ENCODE measurements at places on chromosomes 3 and 15.
A peak's percentile ranks its signal among the peaks of the same experiment; 100 is the strongest.

- DNase-seq = no peak
These were observed 5.8 kb downstream of the PLXNB1 start for GRCh38 chr3:48423883-48424695.

GRCh38 chr3:191339316-191339917 lies 9.1 kb upstream of the UTS2B start:
- DNase-seq = no peak

- peak; percentile 49 for DNase-seq
These were observed at the start of gene PLCD1 for GRCh38 chr3:38029400-38030125. PLCD1 (minus strand) TSS chr3:38029642; CDS start chr3:38029539, 103 bp downstream.

DNA sequence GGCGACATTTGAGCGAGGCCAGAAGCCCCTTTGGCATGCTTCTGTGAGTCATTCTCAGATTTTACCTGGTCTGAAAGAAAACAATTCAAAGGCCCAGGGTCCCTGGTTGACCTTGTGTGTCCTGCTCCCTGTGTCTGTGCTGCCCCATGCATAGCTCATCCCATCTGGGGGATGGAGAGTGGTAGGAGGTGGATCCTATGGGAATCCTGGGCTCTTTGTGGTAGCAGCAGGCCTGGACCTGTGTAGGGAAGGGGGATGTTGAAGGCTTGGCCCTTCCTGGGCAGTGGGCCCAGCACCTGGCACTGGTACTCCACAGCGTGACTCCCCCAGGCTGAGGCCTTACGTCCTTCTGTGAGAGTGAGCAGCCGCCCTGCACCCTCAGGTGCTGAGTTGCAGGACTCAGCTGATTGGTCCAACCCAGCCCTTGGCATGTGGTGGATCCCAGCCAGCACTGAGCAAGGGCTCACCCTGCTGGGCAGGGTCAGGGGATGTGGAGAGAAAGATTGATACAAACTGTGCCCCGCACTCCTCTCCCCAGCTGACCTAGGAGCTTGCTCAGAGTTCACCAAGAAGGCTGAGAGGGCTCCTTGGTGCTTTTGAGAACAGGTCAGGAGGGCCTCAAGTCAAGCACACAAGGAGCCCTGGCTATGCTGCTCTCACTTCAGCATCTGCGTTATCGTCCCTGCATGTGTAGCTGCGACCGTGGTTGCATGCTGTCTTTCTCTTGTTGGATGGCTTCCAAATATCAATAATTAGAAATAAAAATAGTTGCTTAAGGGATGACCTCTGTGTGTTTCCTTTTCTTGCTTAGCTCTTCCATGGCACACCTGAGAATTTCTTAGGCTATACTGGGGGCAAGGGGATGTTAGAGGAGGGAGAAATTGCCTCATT lies 21.4 kb upstream of the JMJD7 start:
- no peak for DNase-seq

GRCh38 chr3:4107430-4107829 lies 195.7 kb upstream of the SETMAR start:
- DNase-seq = no peak

DNA sequence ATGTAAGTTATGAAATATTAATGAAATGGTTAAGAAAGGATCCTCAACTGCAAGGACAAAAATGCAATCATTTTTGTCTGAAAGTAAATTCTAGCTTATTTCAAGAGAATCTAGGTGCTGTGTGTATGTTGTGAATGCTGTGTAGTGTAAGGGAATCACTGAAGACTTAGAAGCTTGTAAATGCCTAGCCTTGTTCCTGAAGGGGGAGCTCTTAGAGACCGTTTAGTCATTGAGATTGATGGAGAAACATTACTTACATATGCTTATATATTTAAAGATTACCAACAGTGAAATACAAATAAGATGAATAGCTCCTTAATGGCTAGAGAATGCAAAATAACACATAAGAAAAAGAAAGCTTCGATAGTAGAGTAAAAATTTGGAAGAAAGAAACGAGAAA lies 67.9 kb downstream of the CNTN4 start:
- DNase-seq = no peak

DNA sequence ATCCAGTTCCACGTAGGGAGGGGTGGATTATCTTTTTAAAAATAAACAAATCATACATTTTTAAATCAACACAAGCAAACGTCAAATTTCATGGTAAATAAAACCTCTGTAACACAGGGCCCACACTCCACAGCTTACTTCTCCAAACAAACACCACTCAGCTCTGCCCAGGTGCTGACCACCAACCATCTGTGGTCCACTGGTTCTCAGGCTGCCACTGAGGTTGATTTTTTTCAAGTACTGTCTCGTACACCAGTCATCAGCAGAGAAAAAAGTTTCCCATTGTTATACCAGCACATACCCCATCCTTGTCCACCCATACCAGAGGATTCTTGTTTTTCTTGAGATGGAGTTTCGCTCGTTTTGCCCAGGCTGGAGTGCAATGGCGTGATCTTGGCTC lies 32.4 kb downstream of the CHSY1 start:
- no peak for DNase-seq

DNA sequence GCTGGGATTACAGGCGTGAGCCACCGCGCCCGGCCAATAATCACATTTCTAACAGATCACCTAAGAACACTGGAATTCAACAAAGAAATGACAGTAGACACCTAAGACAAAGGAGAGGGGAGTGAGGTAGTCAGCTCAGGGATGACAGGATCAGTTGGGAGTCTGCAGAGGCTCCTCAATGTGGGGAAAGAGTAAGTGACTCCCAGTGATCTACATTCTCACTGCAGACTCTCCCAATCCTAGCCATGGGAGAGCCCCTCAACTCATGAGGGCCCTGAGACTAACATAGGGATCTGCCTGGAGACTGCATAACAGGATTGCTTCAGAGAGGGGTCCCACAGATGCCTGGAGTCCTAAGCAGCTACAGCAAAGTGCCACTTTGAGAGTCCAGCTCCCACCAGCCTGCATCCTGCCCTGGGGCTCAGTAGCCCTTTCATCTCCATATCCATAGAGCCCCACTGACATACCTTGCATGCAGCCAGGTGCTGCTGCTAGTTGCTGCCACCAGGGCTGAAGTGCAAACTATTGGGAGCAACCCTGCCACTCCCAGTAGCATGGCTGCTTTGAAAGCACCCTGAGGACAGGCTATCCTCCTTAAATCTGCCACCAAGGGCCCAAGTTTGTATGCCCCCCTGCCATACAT lies 21.8 kb upstream of the PFN2 start:
- DNase-seq = no peak

DNA sequence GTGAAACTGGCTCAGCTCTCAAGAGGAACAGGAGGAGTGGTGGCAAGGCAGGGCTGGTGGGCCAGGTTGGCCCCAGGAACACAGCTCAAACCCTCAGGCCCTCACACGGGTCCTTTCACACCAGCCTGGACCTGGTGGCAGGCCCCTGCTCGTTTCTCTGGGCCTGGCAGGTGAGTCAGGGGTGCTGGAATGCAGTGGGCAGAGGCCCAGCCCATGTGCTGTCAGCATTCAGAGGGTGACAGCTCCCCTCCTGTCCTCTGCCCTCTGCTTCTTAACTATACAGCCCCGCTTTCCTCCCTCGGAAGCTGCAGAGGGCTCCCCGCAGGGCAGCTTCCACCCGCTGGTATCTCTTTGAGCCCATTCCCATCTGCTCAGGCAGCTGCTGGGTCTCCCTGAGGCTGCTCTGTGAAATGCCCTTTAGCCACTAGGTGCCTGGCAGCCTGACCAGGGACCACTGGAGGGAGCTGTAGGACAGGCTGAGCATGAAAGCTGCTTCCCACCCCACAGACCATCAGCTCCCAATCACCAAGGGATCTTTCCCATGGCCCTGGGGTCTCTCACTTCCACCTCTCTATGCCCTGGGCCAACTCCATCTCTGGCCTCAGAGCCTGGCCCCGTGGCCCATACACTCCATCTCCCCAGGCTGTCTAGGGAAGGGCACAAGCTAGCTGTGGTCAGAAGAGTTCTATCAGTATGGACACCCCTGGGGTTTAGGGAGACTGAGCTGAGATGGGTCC lies 24.8 kb downstream of the SHF start:
- DNase-seq = peak; percentile 44

- DNase-seq = no peak
These were observed 40.9 kb downstream of the C2CD4A start for GRCh38 chr15:62107571-62108121.

- no peak for DNase-seq
These were observed 51.0 kb upstream of the SLCO2A1 start for GRCh38 chr3:134080761-134081160.

DNA sequence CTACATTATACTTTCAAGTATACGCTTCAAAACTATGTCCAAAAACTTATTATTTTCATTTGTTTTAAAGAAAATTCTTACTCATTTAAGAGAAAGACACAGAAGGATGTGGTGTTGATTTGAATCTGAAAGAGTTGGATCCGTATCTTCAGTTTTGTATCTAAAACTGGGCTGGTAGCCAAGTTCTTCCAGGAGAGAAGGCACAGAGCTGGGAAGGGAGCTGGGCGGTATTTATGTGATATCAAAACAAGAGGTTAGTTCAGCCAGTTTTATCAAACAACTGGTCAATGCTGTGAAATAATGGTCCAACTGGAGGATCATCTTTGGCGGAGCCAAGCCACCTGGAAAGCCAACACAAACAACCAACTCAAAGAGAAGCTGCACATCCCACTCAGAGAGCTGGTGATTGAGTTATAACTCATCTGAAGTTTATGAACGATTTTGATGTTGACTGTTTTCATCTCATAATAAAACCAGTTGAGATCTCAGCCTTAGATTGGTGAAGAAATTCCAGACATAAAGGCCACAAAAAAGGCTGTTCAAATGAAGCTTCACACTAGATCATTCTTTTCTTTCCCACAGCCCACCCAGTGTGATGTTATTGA lies 489.6 kb upstream of the RASGRP1 start:
- no peak for DNase-seq

DNA sequence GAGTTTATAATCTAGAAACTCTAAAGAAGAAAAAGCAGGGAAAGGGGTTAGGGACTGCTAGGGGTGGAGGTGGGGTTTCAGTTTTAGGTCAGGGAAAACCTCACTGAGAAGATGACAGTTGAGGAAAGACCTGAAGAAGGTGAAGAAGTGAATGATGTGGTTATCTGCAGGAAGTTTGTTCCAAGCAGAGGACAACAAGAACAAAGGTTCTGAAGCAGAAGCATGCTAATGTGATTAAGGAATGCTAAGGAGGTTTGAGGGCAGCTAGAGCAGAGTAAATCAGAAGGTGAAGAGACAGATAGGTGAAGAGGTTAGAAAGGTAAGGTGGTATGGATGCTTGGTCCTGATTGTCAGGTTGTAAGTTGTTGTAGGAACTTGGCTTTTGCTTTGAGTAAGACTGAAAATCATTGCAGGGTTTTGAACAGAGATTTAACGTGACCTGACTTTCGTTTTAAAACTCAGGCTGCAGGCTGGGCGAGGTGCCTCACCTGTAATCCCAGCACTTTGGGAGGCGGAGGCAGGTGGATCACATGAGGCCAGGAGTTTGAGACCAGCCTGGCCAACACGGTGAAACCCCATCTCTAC lies 8.6 kb downstream of the OXSR1 start:
- peak; percentile 11 for DNase-seq

DNA sequence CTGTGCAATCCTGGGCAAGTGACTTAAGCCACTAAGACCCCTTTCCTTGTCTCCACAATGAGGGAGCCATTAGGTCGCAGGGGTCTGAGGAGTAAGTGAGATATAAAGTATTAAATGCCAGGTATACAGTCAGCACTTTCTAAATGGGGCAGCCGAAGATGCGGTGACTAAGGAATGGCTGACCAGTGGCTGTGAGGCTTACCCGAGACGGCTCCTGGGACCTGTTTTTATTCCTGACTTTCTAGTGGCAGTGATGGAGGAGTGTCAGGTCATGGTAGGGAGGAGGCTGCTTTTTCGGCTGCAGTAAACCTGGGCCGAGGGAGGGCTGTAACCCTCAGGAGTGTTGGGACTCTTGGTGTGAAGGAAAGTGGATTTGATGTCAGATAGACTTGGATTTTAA lies 52.3 kb downstream of the TRAK1 start:
- no peak for DNase-seq

DNA sequence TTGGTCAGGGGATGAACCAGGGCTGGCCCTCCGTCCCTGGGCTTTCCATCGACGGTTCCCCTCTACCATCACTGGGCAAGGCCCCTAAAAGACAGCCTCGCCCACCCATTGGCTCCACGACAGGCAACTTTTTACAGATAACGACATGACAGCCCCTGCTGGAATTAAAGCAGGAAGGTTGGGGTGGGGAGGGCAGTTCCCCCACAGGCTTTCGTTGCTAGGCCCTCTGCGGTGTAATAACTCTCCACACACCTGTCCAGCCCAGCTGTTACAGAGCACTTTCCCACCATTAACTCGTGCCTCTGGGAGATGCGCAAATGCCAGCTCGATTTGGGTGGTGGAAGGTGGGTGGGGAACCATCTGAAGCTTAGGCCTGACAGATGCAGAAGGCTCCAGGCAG lies 264.2 kb upstream of the TLE3 start:
- DNase-seq = no peak

DNA sequence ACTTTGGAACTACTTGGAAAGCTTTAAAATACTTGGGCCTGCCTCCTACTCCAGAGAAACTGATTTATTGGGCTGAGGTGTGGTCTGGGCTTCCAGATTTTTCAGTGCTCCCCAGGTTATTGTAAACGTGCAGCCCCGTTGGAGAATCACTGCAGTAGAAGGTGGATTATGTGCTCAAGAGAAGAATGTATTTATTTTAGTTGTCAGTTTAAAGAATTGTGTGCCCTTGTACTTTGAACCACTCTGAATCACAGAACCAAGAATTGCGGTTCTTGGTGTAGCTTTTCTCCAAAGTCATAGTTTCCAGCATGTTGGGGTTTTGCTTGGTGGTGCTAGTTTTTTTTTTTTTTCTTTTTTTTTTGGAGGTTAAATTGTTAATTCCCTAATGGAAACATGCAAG lies 1.6 kb downstream of the TATDN2 start:
- no peak for DNase-seq

- peak; percentile 18 for DNase-seq
These were observed 226.7 kb upstream of the C2CD4B start for GRCh38 chr15:62391641-62392262.

GRCh38 chr15:69888406-69888805 lies 209.3 kb downstream of the TLE3 start:
- no peak for DNase-seq

All from CD4-positive, alpha-beta memory T cell (primary cell).